Esophagus mucosa (tissue), 1 donor: ENCODE measurements at places on chromosomes 1 and 21. TPM values are rescaled to one million over a fixed set of nuclear protein-coding genes. Genes with fewer than 3 reads are reported as not detected.

GRCh38 chr1:98471633-98472032 is 189.9 kb upstream of the SNX7 start:
- no peak for ATAC-seq

PWP2 gene
- 2.5 TPM for total RNA-seq

NBPF11 gene
- 5.2 TPM for total RNA-seq

MATN1 gene
- total RNA-seq, result not detected

- no peak for ATAC-seq
Measured at GRCh38 chr21:31727181-31727580, 4.7 kb downstream of the SCAF4 start.

TP53BP2 gene
- total RNA-seq, result 26.0 TPM

GRCh38 chr1:66350001-66350547 is 183.9 kb upstream of the SGIP1 start:
- ATAC-seq, result no peak

GABRD gene
- total RNA-seq, result 0.36 TPM

DNA sequence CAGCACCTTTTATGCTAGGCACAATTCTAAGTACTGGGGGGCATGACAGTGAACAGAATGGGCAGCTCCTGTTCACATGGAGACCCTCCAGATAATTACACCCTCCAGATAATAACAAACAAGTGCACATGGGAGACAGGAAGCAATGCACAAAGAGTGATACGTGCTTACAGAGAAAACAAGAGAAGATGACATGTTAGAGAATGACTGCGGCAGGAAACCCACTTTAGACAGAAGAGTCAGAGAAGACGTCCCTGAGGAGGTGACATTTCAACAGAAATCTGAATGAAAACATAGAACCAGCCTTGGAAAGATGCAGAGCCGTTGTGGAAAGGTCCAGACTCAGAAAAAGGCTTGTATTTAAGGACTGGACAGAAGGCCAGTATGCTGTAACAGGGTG is 54.7 kb upstream of the ARTN start:
- ATAC-seq, result no peak

DNA sequence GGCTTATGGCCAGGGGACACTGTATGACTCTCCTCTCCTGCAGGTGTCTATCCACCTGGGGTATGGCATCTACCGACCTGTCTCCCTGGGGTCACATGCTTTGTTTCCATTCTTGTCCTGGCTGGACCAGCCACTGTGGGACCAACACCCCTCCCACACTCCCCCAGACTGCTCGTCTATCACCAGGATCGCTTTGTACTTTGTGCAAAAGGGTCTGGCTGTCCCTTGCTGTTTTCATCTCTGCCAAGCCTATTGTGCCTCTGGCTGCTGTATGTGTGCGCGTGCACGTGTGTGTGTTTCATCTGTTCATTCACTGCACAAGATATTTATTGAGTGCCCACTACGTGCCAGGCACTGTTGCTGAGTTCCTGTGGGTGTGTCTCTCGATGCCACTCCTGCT is 25.5 kb downstream of the ETNK2 start:
- ATAC-seq, result no peak
